ENCODE measurements at places on chromosomes 3 and 15.

DNA sequence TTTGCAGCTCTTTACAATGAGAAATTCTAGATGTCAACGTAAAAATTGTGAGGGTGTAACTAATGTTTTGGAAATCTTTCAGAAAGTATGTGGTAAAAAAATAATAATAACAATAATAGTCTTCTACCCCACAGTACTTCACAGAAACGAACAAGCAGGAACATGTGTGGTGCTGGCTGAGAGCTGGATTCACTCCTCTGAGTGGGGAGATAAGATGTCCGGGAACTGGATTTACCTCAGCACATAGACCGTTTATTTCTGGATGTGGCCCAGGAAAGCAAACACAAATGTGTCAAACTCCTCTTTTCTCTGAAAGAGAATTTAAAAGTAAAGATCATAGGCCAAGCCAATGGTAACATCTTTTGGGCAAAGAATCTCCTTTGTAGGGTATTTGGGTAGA, 103.4 kb downstream of the SLC49A4 start:
- DNase-seq, result no peak

- no peak for DNase-seq
These were observed 469.3 kb upstream of the MCTP2 start for GRCh38 chr15:93762036-93762435.

DNA sequence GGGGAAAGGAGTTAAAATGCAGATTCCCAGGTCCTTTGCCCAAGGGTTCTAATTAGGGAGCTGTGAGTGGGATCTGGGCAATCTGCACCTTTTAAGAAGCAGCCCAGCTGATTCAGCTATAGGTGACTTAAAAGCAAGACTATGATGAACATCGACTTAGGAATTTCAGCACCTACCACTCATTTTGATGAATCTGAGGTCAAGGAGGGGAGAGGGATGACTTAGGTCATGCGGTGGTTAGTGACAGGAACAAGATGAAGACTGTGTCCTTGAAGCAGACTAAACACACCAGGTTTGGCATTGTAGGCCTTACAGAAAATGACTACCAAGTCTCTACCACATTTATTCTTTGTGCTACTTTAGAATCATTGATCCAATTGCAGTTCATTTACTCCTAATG, 196.3 kb downstream of the DTWD1 start:
- DNase-seq, result no peak

GRCh38 chr3:188206787-188207186, 52.8 kb downstream of the LPP start:
- no peak for DNase-seq

- DNase-seq, result no peak
These were observed 30.9 kb downstream of the RGMA start for GRCh38 chr15:93058128-93058527.

GRCh38 chr3:171640520-171641412, 169.5 kb downstream of the PLD1 start:
- peak; percentile 22 for DNase-seq

GRCh38 chr3:66270288-66270687, 49.5 kb downstream of the SLC25A26 start:
- no peak for DNase-seq

- no peak for DNase-seq
These were observed 2.6 kb downstream of the CYP19A1 start for GRCh38 chr15:51335538-51336410.

DNA sequence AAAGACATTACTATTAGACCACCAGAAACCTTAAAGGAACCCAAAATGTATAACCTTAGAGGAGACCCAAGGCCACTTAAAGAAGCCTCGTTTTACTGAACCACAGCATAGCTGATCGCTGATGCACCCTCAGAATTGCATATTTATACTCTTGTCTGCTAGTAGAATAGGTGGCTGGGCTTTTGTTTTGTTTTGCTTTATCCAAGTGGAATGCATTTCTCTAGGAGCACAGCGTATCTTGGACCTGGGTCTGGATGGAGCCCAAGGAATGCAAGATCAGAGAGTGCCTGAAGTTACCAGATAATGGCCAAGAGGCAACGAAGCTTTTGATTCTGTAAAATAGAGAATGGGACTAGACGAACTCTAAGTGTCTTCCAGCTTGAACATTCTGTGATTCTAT, 129.2 kb upstream of the COL8A1 start:
- peak; percentile 74 for DNase-seq

DNA sequence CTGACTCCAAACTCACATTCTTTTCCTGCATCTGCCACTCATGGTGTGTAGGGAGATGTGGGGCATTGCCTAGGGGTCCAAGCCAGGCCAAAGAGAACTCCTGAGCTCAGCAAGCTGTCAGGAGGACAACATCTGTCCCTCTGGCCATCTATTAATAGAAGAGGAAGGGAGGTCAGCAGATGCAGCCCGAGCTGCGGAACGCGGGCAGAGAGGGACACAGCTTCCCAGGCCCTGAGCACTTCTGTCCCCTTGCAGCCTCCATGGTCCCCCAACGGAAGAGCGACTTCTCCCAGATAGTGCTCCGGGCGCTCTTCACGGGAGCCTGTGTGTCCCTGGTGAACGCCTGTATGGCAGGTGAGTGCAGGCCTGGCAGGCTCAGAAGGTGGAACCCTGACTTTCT, 37.3 kb upstream of the PDE8A start:
- DNase-seq, result no peak

GRCh38 chr15:57559875-57560274, 31.8 kb upstream of the MYZAP start:
- DNase-seq, result no peak

GRCh38 chr3:110910346-110910955, 161.2 kb upstream of the NECTIN3 start:
- no peak for DNase-seq

DNA sequence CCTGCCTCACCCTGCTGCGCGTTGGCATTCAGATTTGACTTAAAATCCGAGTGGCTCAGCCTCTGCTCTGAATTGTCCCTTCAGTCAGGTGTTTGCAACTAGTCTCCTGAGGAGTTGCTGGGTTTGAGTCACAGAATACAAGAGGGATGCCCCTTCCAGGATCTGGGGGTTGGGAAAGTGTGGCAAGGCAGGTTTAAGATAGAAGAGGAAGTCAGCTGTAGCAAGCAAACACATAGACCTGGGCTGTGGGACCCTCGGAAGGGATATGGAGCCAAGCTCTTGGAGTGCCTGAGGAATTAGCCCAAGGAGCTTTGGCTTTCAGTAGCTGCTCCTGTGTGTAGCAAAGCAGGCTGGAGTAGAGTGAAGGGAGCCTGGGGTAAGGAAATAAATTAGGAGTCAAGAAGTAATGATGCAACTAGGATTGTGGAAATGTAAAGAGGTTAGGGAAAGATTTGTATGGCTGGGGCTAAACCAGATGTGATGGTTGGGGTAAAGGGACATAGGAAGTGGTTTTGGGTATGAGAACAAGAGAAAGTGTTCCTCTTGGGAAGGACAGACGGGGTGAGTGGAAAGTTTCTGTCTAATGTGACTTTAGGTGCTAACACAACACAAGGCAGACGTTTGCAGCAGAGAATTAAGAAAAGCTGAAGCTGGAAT, 41.2 kb downstream of the RAB7A start:
- DNase-seq, result no peak

DNA sequence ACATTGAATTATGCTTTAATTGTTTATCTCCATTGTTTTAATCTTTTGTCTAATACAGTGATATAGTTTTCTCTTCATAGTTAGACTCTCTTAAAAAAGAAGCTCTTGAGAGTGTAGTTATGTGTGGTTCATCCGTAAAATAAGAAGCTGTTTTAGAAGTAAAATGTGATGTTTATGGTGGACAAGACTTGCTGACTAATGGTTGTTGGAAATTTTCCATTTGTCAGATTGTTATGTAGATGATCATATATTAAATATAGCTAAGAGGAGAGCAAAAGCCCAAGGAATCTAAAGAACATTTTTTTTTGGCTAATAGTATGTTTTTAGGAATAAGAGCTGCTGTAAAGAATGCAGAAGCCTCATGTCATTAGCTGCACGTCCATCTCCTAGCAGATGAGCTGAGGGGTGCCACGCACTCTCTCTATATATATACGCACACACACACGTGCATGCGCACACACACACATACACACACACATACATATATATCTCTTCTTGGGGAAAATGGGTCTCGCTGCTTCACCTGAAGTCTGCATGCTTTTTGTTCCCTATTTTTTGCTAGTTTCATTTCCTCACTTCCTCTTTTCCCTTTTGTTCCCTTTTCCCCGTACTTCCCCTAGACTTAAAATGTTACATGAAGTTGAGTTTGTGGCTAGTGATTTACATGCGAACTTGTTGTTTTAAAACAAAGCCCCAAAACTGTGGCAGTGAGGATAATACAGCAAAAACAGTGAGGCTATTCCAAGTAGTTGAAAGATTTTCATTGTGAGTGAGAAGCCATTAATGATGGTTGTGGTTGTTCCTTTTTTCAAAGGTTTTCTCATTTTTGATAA, 107.8 kb downstream of the MBNL1 start:
- peak; percentile 82 for DNase-seq
